ENCODE measurements at places on chromosomes 16 and 17. TPM values are rescaled to one million over a fixed set of nuclear protein-coding genes. Genes with fewer than 3 reads are reported as not detected.

Gene ESRP2
- total RNA-seq = 55.0 TPM

Gene SBK1
- 82.6 TPM for total RNA-seq

Gene PTRH2
- total RNA-seq = 30.5 TPM

Gene MGAT5B
- 11.5 TPM for total RNA-seq

Gene MLKL
- 4.4 TPM for total RNA-seq

Gene SEZ6L2
- total RNA-seq = 64.2 TPM

Gene KRTAP9-4
- total RNA-seq = not detected
